ENCODE measurements at places on chromosomes 11 and 22. TPM values are rescaled to one million over a fixed set of nuclear protein-coding genes. Genes with fewer than 3 reads are reported as not detected.

Gene MIAT
- 0.39 TPM for total RNA-seq

Gene NECTIN1
- 7.7 TPM for total RNA-seq

Gene GP1BB
- not detected for total RNA-seq

Gene C22orf31
- not detected for total RNA-seq

Gene OR4A16
- not detected for total RNA-seq

Gene KLHDC7B
- total RNA-seq: not detected

Gene NPAT
- total RNA-seq: 20.6 TPM

Gene HMBS
- 17.1 TPM for total RNA-seq

Gene KCTD17
- total RNA-seq: 9.6 TPM

Gene SCGB1A1
- not detected for total RNA-seq

Gene SLCO2B1
- 0.60 TPM for total RNA-seq

Gene TBX10
- not detected for total RNA-seq

Gene CRYAB
- 0.29 TPM for total RNA-seq

Gene TREH
- not detected for total RNA-seq

Gene TYR
- 2.0 TPM for total RNA-seq

Gene BCO2
- total RNA-seq: 0.10 TPM

Gene ZNF408
- total RNA-seq: 4.7 TPM

Gene CBX7
- 1.4 TPM for total RNA-seq

Gene TRPC6
- total RNA-seq: 1.1 TPM

Gene OR6T1
- total RNA-seq: not detected

Gene SAA4
- not detected for total RNA-seq
